AG08396 (cell line): ENCODE measurements at places on chromosomes 6 and 20.

- no peak for DNase-seq
Observed at GRCh38 chr6:24154121-24154520, 28.1 kb downstream of the NRSN1 start.

DNA sequence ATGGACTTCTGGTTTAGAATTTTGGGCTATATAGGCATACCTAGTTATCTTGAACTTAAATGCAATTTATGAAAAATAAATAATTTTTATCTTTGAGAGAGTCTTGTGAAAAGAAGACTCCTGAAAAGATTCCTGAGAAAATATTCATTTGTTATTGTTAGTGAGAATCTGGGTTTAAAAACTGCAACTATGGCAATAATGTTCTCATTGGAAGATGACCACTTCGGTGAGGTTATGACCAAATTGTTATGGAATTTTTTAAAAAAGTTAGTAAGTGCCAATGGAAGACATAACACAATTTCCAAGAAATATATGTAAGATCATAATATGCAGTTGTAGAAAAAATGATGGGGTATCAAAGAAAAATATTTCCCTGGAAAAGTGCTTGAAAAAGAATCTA is 46.3 kb downstream of the GRIK2 start:
- no peak for DNase-seq

- DNase-seq: no peak
Observed at GRCh38 chr6:5850848-5851255, 155.9 kb downstream of the NRN1 start.

- no peak for DNase-seq
Observed at GRCh38 chr6:127199470-127199869, 67.2 kb upstream of the RNF146 start.

DNA sequence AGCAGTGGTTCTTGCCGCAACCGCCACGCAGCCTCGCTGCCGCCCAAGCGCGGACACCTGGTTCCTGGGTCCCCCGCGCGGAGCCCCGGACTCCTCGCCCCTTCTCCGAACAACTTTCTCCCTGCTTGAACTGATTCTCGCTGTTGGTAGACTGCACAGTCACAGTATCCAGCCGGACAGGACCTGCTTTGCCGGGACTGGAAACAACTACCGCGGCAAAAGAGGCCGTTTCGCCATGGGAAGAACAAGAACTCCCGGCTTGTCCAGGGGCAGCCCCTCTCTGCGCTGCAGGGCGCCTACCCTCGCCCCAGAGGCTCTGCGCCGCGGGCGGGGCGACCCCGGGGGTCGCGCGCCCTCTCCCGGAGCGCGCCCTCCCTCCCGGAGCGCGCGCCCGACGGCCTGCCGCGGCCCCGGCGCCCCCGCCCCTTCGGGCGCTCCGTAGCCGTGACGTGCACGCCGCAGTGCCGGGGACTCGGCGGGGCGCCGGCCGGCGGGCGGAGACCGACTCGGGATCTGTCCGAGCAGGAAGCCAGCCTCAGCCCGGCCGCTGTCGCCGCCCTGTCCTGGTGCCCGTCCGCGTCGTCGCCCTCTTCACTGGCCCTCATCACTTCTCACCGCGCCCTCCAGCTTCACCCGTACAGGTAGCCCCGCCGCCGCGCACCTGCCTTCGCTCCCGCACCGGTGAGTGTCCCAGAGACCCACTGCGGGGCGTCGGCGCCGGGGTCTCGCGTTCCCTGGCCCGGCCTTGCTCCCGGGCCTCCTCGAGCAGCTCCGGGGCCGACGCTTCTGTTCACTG is at the start of gene MYO6:
MYO6 (plus strand) TSS at position 497 of the 796 bp plus-strand sequence. CDS start 68,309 bp downstream, outside the sequence.
- peak; percentile 88 for DNase-seq

GRCh38 chr6:124076336-124077048 is 272.8 kb downstream of the NKAIN2 start:
- DNase-seq: no peak
